Tibial nerve (tissue), 4 donors: ENCODE measurements at places on chromosomes 11 and 22.

GRCh38 chr11:88521799-88522201 lies 184.3 kb upstream of the CTSC start:
- no peak for DNase-seq

- DNase-seq, result no peak
These were observed 21.6 kb downstream of the MAPK1 start for GRCh38 chr22:21845558-21846453.

- peak; percentile 41 for DNase-seq
These were observed 3.0 kb downstream of the ADAMTS15 start for GRCh38 chr11:130451231-130452019.

DNA sequence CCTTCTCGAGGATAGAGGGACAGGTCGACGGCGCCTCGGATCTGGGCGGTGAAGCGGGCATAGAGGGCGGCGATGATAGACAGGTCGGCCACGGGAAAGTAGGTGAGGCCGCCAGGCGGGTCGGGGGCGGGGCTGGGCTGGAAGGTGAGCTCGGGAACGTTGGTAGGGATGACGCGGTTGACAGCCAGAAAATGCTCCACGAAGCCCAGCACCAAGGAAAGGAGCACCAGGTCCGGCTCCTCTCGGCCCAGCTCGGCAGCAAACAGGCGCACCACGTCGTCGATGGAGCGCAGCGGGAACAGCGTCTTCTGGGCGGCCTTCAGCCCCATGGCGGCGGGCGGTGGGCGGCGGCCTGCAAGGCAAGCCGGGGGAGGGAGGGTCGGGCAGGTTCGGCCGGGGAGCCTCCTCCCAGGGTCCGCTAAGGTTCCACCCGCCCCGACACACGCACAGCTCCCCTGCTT lies 540 bp downstream of the MEN1 start:
- no peak for DNase-seq

GRCh38 chr11:14905104-14906033 lies 13.3 kb upstream of the CYP2R1 start:
- DNase-seq, result peak; percentile 30

- no peak for DNase-seq
These were observed 14.3 kb upstream of the TOLLIP start for GRCh38 chr11:1323774-1324173.

- DNase-seq, result no peak
These were observed 138.3 kb downstream of the TMEM135 start for GRCh38 chr11:87176044-87176443.

- DNase-seq, result no peak
These were observed 230.1 kb upstream of the TENM4 start for GRCh38 chr11:79670882-79671281.

- peak; percentile 38 for DNase-seq
These were observed 28.8 kb downstream of the IGSF9B start for GRCh38 chr11:133927690-133928627.

DNA sequence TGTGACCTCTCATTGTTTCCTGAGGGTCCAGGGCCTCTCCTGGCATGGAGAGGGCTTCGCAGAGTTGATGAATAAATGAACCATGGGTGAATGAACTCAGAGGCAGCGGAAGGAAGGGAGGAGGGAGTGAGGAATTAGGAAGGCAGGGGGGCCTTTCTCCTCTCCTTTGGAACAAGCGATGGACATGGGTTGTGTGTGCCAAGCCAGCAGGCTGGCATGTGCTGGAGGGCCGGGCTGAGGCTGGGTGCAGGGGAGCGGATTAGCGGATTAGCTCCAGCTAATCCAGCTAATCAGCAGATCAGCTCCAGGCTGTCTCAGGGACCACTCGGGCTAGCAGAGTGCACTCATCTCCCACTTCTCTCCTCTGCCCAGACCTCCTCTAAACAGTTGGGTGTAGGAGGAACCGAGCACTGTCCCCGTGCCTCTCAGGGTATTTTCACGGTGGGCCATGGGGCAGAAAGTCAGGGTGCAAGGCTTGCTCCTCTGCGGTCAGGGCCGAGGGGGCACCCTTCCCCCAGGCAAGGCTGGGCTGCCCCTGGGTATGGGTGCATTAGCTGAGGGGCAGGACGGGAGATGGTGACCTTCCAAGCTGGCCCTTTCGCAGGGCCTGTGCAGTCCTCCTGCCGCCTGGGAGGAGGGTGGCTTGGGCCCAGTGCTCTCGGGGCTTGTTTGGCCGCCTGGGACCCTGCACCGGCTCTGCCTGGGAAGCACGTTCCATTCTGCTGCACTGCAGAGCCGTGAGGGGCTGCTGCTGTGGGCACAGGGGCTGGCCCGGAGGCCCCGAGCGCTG lies 120.3 kb upstream of the B3GAT1 start:
- DNase-seq, result no peak

DNA sequence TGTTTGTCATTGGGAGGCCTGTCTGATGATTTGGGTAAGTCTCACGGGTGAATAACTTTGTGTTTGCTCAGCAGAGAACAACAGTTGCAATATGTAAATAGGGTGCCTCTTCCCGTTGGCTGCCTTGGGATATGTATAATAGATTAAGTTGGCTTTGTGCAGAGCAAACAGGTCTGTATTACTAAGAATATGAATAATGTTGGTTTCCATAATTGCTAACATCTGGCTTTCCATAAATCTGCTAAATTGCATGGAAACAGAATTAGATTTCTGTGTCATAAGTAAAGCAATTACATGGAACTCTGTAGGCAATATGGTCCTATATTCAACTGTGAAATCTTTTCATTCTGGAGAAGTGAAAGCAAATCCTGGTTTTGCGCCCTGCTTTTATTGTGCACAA lies 636.0 kb upstream of the ANO5 start:
- DNase-seq, result no peak
